AG09309 (cell line): ENCODE measurements at places on chromosomes 5 and 9.

GRCh38 chr5:52844885-52845284 is 57.2 kb downstream of the ITGA1 start:
- DNase-seq: no peak

GRCh38 chr9:79357194-79357593 is 214.6 kb upstream of the TLE4 start:
- DNase-seq: no peak

GRCh38 chr9:86201474-86202337 is 57.8 kb downstream of the C9orf153 start:
- no peak for DNase-seq

GRCh38 chr5:132419502-132420468 is 50.3 kb downstream of the SLC22A5 start:
- peak; percentile 23 for DNase-seq
